ENCODE measurements at places on chromosomes 7 and 10.

DNA sequence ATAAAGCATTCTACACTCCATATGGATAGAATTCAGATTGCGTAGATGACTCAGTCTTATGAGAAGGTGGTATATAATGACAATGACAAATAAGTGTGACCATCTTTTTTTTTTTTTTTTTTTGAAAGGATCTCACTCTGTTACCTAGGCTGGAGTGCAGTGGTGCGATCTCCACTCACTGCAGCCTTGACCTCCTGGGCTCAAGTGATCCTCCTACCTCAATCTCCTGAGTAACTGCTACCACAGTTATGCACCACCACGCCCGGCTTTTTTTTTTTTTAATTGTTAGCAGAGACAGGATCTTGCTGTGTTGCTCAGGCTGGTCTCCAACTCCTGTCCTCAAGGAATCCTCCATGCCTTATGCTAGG lies 43.2 kb upstream of the NRP1 start:
- no peak for DNase-seq

DNA sequence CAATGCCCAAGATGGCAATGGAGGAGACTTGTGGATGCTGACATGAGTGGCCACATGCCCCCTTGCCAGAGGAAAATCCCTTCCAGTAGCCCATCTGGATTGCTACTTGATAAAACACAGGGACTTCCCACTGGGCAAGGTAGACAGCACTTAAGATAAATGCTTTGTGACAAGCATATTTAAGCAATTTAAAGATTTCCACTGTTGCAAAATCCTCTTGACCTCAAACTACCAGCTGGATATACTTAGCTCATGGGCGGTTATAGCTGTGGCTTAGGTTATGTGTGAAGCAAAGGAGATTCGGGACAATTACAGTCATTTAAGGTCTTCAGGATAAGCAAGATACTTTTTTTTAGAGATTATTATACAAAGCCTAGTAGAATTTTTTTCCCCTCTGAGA lies 238.1 kb downstream of the BMPER start:
- DNase-seq, result no peak

GRCh38 chr7:141990011-141990725 lies 5.5 kb upstream of the MGAM start:
- DNase-seq, result no peak

DNA sequence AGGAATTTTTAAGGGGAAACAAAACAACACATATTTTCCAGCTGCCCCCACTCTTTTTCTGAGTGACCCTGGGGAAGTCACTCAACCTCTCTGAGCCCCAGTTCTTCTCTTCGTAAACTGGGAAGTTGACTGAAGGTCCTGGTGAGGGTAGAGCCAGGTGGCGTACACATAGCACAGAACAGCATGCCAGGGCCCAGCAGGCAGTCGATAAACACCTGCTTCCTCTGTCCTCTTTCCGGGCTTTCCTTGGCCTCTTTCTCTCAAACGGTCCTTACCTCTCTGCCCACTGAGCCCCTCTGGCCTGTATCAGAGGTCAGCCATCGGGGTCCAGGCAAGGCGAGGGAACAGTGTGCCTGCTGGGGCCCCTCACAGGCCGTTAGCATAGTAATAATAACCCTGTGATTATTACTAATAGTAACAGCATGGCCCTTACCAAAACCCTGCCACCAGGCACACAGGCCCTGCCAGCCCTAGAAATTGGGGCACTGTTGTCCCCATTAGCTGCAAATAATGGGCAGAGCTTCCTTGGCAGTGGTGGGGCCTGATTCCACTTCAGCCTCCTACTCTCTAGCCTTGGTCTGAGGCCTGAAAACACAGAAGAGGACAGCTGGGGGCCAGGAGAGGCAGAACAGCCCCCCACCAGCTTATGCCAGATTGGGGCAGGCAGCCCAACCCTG lies 37.3 kb upstream of the SLC29A3 start:
- DNase-seq, result peak; percentile 27

DNA sequence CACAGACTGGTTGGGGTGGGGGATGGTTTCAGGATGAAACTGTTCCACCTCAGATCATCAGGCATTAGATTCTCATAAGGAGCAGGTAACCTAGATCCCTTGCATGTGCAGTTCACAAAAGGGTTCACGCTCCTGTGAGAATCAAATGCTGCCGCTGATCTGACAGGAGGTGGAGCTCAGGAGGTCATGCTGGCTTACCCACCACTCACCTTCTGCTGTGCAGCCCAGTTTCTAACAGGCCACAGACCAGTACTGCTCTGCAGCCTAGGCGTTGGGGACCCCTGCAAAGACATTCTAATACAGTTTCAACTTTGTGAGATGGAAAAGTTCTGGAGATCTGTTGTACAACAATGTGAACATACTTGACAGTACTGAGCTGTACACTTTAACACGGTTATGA lies 39.9 kb downstream of the STRA8 start:
- DNase-seq, result no peak

DNA sequence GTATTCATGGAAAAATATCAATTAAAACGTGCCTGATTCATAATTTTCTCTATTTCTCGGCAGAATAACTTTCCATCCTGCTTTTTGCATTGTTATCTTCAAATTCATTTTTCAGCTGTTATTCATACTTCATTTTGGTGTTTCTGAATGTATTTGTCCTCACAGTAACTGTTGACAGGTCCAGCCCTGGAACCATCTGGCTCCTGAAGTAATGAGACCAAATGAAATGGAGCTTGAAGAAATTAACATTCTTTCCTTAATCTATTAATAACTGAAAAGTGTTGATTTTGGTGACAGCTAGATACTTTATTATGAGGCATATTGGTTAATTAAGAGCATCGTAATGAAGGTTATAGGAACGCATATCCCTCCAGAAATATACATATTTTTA lies 257.0 kb upstream of the MINDY3 start:
- no peak for DNase-seq

All from NCI-H510A treated with DMSO at 0.1 percent for 48 hours (cell line).